ENCODE measurements at places on chromosomes 13 and 19.

GRCh38 chr19:33773704-33774624 is 22.7 kb upstream of the KCTD15 start:
- DNase-seq: no peak

DNA sequence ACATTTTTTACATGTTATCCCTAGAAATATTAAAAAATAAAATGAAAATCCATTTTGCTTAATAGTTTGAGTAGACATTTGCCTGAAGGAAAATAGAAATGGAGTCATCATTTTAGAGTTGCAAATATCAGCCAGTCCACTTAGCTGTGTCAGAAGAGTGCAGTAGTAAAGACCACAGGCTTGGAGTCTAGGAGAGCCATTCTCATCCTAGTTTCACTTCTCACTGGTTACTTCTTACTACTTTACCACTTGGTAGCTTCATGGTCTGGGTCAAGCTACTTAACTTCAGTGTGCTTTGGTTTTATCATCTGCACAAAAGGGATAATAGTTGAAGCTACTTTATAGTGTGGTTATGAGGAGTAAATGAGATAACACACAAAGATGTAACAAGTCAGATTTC is 286.5 kb upstream of the NBEA start:
- DNase-seq: no peak

DNA sequence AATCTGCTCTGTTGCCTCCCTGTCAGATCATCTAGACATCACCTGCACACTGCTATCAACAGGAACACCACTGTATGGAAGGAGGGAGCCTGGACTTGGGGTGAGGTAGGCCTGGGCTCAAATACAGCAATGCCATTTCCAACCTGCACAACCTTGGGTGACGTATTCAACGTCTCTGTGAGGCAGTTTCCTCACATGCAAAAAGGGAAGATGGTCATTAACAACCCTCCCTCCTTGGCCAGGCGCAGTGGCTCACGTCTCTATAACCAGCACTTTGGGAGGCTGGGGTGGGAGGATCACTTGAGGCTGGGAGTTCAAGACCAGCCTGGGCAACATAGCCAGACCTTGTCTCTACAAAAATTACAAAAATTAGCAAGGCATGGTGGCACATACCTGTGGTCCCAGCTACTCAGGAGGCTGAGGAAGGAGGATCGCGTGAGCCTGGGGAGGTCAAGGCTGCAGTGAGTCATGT is 13.1 kb downstream of the XRCC1 start:
- no peak for DNase-seq

GRCh38 chr13:45167611-45168554 is 33.0 kb downstream of the KCTD4 start:
- no peak for DNase-seq

- no peak for DNase-seq
Observed at GRCh38 chr13:35720290-35720689, 243.8 kb upstream of the MAB21L1 start.

- no peak for DNase-seq
Observed at GRCh38 chr13:82898586-82898985, 983.7 kb downstream of the SLITRK1 start.

DNA sequence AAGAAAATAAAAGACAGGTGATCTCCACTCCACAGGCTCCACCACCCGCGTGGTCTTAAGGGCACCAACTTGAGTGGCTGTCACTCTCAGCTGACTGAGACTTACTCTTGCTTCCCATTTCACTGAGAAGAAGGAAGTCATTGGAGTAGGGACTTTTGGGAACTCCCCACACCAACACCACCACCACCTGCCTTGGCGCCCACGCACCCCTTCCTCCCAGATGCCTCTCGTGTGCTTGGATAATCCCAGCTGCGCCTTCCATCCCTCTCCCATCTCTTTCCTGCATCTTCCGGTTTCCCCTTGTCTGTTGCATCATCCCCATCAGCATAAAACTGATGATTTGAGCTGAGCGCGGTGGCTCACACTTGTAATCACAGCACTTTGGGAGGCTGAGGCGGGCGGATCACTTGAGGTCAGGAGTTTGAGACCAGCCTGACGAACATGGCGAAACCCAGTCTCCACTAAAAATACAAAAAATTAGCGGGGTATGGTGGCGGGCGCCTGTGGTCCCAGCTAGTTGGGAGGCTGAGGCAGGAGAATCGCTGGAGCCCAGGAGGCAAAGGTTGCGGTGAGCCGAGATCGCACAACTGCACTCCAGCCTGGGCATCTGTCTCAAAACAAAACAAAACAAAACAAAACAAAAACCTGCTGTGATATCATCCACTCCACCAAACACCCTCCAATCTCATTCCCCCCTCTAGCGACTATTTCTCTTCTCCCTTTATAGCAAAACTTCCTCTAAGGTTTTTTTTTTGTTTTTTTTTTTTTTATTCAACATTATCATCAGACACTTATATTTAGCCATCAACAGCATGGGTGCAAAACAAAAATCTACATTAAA is 25.5 kb downstream of the AP2S1 start:
- DNase-seq: no peak

DNA sequence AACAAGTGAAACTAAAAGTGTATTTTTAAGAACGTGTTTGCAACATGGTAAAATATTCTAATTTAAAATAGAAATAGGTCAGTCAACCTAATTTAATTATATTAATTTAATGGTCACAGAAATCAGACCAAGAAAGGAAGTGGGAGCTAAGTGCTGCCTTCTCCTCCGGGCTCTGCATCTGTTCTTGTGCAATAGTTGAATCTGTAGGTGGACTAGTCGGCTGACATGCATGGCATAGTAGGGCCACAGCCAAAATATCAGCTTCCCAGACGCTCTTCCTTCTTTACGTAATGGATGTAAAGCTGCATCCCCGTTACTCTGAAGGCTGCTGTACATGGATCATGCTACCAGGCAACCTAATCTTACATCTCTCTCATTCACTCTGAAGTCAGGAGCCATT is 47.3 kb downstream of the COL4A1 start:
- no peak for DNase-seq

- no peak for DNase-seq
Observed at GRCh38 chr19:518598-519231, 11.4 kb downstream of the TPGS1 start.

DNA sequence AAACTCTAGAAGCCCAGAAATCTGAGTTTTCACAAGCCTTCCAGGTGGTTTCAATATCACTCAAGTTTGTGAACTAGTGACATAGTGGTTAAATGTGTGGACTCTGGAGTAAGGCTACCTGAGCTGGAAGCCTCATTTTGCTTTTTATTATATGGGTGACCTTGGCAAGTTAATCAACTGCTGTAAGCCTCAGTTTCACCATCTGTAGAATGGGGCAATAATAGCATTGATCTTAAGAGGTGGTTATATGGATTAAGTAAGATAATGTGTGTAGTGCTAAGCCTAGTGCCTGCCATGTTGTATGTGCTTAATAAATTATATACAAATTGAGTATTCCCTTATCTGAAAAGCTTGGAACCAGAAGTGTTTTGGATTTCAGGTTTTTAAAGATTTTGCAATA is 65.5 kb upstream of the SIAH3 start:
- no peak for DNase-seq

DNA sequence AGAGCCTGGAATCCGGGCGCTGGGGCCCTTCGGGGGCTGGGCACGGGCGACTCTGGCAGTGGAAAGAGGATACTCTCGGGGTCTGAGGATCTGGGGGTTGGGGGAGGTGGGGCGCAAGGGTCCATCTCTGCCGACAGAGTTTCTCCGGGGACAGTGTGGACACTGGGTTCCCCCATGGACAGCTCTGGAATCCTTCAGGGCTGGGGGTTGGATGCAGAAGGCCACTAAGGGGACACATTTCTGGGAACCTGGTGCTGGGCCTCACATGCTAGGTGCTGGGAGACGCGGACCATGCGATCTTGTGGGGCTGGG is 2.3 kb downstream of the TGFBR3L start:
- DNase-seq: no peak

DNA sequence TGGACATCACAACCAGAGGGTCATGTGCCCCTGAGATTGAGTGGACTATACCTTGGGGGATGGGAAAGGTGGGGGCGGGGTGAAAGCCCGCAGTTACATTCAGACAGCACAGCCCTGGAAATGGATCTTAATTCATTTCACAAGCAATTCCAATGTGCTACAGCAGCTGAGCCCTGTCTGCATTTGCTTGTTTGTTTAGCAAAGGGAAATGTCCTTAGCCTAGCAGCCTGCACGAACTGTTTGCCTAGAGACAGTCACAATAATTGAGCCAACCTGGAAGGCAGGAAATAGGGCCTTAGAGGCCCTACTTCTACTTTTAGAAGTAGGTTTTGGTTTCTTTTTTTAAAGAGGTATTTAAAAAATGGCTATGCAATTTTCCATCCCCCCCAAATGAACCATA is 177.3 kb upstream of the KL start:
- no peak for DNase-seq

- DNase-seq: no peak
Observed at GRCh38 chr19:13099073-13099999, 3.3 kb downstream of the LYL1 start.

DNA sequence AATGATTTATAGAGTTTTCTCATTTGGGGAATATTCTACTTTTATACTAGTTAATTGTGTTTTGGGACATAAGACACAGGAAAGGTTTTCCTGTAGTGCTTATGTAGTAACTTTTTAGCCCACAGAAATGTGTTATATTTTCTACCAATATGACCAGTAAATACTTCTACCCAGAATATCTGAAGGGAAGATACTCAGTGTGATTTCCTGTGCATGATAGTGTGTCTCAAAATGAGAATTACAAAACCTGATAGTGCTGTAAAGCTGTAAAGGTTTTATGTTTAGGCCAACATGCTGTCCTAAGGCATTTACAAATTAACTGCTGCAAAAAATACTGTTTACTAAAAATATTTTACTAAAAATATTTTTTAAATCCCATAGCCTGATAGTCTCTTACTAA is 126.8 kb downstream of the RXFP2 start:
- DNase-seq: no peak

- DNase-seq: no peak
Observed at GRCh38 chr19:29675650-29676186, 10.5 kb downstream of the PLEKHF1 start.

- DNase-seq: no peak
Observed at GRCh38 chr13:40002016-40002415, 346.6 kb downstream of the COG6 start.

DNA sequence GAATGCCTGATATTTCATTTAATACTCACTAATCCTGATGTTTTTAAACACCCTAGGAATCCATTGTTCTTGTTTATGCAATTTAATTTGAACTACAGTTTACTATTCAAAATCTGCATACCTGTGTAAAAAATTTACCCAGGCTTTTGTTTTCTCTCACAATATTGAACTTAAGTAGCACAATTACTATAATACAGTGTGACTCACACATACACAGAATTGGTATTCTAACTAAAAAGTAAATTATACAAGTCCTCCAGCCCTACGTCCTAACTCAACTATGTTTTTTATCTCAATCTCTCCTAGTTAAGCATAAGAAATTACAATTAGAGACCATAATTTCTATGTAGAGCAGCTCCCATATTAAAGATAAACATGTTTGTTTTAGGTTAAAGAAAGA is 41.8 kb downstream of the MYCBP2 start:
- DNase-seq: no peak

DNA sequence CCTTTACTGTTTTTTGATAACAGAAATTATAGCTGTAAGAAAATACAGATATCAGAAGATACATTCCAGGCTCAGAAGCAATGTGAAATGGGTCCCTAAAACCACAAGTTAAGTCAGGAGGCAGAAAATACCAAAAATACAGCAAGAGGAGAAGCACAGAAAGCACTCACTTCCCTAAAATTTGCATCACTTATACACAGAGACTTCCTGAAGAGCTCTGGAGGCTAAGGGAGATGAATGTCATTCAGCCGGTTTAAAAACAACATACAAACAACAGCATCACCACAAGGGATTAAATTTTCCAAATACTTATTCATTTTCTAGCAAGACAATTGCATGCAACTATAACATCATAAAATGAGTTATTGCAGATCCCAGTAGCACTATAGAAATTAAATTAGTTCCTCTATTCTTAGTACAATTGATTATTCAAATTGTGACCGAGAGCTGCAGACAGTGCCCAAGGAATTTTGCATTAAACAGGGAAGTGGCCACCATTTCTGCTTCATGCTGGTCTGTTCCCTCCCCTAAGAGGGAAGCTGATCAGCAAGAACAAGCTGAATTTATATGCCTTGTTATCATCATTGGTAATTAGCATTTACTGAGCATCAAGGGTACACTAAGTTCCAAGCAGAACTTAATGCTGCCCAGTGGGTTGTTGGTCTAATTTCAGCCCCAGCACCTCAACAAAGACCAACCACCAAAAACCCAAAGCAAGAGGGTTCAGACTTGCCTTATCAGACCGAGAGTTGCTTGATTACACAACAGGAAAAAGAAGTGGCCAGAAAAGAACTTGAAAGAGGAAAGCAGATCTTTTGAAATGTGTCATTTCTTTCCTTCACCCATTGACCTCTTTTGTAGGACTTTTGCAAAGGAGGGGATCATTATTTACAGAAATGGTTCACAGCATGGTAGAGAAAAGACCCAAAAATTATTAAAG is 140.7 kb downstream of the KCTD12 start:
- no peak for DNase-seq

GRCh38 chr13:50543141-50543540 is 300.4 kb downstream of the DLEU7 start:
- no peak for DNase-seq

- DNase-seq: no peak
Observed at GRCh38 chr13:85137516-85137915, 661.7 kb downstream of the SLITRK6 start.

- DNase-seq: no peak
Observed at GRCh38 chr13:110811771-110812120, 98.2 kb downstream of the ING1 start.

DNA sequence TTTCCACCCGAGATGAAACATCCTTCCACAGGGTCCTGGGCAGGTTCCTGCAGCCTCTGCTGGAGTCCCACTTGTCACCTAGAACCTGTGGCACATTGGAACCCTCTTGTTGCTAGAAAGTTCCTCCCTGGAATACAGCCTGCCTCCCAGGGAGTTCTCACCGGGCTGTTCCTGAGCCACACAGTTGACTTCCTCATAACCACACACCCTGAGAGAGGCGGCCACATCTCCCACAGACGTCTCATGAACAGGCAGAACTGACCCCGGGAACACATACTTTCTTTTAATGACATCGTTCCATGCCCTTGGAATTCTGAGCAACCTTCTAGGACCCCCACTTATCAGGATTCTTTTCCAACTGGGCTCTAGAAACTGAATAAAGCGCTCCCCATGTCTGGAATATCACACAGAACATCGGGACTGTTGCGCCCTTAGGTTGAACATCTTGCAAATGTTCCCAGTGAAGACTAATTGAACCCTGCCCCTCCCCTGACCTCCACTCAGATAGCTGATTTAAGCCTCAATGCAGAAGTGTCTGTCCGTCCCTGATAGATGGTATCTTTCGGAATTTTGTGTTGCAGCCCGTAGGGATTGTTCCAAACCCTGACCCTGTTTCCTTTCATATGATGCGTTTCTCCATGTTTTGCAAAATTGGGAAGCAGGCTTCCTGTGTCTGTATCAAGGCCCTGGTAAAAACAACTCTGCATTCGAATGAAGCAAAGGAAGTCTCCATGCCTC is 91.1 kb downstream of the RAB20 start:
- no peak for DNase-seq

- no peak for DNase-seq
Observed at GRCh38 chr13:112098699-112099098, 31.8 kb downstream of the SOX1 start.

- DNase-seq: no peak
Observed at GRCh38 chr19:48879025-48879637, 6.9 kb downstream of the PPP1R15A start.
